M059J (cell line): ENCODE measurements at places on chromosomes 16 and 17.

GRCh38 chr17:31008374-31009041, 37.7 kb downstream of the RNF135 start:
- peak; percentile 59 for DNase-seq

- no peak for DNase-seq
Observed at GRCh38 chr17:15380446-15380845, 39.0 kb upstream of the TEKT3 start.

DNA sequence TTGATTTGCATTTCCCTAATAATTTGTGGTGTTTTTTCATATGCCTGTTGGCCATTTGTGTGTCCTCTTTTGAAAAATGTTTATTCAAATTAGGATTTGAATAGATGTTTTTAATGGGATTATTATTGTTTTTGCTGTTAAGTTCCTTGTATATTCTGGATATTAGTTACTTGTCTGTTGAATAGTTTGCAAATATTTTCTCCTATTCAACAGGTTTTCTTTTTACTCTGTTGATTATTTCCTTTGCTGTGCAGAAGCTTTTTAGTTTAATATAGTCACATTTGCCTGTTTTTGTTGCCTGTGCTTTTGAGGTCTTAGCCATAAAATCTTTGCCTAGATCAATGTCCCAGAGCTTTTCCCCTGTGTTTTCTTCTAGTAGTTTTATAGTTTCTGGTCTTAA, 9.6 kb downstream of the GDE1 start:
- DNase-seq, result no peak

DNA sequence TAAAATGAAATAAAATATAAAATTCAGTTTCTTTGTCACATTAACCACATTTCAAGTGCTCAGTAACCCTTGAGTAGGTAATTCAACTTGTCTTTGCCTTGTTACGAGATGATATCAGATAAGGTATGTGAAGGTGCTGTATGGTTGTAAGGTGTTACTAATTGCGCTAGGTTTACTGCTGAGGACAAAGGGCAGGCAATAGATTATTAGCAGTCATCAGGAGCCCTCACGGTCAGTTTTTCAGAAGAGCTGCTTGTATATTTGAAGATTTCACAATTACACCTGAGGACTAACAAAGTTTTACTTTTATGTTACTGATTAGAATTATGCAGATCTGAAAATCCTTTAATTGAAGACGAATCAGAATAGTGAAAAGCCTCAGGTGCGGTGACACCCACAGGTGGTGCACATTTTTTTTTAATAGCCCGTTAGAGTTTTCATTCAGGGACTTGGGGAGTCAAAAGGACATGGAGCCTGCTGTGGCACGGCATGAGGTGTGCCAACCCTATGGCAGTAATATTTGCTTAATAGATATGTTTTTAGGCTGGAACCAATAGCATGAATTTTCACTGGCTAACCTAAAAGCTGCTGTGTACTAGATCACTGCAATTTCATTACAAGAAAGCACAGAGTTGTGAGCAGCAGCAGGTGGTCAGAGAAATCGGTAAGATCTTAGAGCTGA, 16.4 kb downstream of the NDEL1 start:
- DNase-seq, result no peak

GRCh38 chr17:21131137-21131536, 4.4 kb downstream of the DHRS7B start:
- no peak for DNase-seq

GRCh38 chr16:2511128-2511800, 2.5 kb upstream of the ATP6V0C start:
- DNase-seq, result no peak

GRCh38 chr16:84519855-84520254, 15.4 kb upstream of the MEAK7 start:
- DNase-seq, result no peak

DNA sequence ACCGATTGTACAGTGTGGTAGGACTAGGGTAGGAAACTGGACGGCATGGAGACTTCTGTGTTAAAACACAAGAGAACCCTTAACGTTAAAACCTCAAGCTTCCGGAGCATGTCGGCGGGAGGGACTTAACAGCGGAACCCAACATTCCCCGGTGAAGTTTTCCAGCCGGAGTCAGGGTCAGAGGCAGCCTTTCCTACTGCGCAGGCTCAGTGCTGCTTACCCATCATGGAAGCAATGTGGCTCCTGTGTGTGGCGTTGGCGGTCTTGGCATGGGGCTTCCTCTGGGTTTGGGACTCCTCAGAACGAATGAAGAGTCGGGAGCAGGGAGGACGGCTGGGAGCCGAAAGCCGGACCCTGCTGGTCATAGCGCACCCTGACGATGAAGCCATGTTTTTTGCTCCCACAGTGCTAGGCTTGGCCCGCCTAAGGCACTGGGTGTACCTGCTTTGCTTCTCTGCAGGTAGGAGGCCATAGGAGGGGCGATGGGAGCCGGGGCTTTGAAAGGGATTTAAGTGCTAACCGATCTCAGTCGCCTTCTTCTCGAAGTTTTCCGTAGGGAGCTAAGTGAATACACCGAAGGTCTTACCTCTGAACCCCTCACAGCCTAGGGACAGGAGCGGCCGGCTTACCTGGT, at the start of gene PIGL:
Gene PIGL (plus strand): TSS at position 209 of the 634 bp plus-strand sequence. CDS start 17 bp downstream, at position 226.
- peak; percentile 92 for DNase-seq

GRCh38 chr17:7997186-7997585, 5.2 kb upstream of the GUCY2D start:
- DNase-seq, result peak; percentile 43

DNA sequence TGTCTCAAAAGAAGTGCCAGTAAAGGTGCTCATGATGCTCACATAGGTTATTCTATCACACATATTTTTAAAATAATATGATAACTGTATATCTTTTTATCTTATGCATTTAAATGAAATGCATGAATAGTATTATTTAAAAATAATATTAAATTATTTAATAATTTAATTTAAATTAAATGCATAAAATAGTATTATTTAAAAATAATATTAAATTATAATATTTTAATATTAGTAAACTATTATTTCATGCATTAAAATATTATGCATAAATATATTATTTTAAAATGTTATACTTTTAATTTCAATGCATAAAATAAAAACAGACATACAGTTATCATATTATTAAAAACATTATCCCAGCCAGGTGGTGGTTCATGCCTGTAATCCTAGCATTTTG, 33.4 kb downstream of the TMC7 start:
- DNase-seq, result no peak

- no peak for DNase-seq
Observed at GRCh38 chr16:30768583-30769181, 6.6 kb downstream of the RNF40 start.

GRCh38 chr17:66459811-66460270, 157.4 kb downstream of the PRKCA start:
- DNase-seq, result peak; percentile 95

DNA sequence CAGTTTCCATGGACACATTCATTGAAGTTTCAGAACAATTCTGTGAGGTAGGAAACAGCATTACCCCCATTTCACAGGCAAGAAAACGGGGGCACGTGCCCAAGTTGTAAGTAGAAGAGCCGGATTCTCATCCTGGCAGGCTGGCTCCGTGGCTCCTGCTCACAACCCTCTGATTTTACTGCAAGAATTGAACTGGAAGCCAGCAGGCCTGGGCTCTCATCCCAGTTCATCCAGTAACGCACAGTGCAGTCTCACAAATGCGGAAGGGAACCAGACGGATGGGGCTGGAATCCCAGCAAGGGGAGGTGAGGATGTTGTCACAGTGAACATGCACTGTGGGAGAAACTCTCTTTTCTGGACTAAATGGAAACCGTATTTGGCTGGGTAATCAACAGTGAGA, 40.7 kb upstream of the DOC2B start:
- DNase-seq, result no peak

DNA sequence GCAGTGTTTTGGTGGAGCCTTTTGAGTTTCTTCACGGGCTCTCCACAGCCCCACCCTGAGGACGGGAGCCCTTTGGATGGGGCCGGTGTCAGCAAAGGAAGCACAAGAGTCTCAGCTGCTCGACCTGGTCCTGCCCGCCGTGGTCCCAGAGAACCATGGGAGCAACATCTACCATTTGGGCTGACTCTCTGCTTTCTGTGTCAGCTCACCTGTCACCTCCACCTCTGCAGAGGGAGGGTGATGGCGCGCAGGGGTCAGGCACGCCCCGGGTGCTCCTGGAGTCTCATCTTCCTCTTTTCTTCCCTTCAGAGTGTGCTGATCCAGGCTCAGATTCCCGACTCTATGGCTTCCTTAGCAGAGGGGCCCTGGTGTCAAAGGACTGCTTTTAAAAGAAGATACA, 171.7 kb downstream of the LAT start:
- no peak for DNase-seq

DNA sequence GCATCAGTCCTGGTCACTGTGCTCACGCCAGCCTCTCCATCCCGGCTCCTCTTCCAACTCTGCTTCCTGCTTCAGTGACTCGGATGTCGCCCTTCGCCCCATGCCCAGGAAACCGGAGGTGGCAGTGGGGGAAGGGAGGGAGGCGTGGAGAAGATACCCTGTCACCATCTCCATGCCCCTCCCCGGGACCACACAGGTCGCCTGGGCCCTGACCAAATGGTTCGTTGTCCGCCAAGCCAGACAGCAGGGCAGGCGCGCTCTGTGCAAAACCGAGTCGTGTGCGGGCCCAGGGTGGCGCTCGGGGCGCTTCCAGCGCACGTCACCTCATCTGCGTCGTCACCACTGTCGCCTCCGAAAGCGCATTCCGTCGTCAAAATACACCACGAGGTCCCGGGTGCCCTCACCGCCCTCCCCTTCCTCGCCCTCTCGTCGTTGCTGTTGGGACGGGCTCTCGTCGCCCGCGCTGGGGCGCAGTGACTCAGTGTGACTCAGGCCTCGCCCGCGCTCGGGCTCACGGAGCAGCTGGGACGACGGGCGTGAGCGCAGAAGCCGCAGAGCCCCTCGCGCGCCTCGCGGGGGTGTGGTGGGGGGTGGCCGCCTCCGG, 39.2 kb downstream of the ZNF778 start:
- DNase-seq, result peak; percentile 76

- no peak for DNase-seq
Observed at GRCh38 chr16:67941469-67942199, 2.3 kb downstream of the LCAT start.

DNA sequence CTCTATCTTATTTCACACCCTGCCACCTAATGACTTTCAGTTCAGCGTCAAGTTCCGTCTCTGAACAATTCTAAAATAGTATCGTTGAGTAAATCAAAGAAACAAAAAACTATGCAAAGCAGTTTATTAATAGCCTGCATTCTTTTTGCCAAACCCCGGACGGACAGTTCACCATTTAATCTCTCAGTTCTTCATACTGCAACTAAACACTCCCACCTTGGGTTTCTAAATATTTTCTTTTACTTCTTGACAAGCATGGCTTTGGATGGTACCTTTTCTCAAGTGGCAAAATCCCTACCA, 1.2 kb downstream of the MYH11 start:
- no peak for DNase-seq

DNA sequence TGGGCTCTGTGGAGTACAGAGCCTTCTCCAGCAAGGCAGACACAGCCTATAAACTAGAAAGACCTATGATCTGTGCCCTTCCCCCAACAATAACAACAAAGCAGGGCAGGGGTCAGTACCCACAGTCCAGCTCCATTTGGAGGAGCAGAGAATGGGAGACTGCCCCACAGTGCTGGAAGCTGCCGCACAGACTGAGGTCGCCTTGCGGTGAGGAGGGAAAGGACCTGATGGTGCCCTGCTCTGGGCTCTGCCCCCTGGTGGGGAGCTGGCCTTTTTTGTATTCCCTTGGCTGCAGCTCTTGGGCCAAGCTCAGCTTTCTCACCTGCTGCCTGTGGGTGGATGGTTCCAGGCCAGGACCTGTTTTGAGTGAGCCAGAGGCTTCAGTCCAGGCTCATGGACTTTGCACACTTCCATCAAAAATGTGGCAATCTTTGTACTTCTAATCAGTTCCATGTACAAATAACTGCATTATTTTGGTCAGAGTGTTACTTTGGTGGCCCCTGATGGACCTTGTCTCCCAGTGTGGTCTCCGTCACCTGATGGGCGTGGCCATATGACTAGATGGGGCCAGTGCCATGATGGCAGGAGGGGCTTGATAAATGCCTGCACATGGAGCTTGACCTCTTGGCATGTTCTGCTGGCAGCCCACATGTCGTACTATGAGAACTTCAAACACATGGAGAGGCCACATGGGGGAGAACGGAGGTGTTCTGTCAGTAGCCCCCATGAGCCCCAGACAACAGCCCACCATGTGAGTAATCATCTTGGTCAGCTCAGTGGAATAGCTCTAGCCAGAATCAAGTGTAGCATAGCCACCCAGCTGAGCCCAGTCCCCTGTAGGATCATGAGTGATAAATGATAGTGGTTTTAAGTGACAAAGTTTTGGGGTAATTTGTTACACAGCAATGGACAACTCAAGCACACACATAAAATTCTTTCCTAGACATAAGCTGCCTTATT, 24.2 kb downstream of the B9D1 start:
- peak; percentile 37 for DNase-seq

DNA sequence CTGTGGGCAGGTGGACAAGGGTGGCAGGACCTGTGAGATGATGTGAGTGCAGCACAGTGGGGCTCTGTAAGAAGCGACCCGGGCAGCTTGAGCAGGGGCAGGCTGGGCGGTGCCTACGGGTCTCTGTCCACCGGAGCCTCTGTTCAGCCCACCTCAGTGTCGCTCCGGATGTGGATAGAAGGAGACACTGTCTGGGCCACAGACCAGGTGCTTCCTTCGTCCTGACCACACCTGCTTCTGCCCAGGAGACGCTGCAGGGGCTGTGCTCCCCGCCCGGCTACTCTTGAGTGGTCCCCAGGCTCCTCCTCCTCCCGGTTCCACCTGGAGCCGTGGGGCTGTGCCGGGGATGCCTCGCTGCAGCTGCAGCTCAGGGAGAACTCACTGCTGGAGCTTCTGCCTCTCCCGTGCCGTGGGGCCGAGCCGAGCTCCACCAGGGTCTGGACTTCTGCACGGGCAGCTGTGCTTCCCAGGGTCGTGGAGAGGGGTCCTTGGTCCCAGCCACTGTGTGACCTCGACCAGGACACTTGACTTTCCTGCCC, 21.5 kb downstream of the METRNL start:
- DNase-seq, result no peak

DNA sequence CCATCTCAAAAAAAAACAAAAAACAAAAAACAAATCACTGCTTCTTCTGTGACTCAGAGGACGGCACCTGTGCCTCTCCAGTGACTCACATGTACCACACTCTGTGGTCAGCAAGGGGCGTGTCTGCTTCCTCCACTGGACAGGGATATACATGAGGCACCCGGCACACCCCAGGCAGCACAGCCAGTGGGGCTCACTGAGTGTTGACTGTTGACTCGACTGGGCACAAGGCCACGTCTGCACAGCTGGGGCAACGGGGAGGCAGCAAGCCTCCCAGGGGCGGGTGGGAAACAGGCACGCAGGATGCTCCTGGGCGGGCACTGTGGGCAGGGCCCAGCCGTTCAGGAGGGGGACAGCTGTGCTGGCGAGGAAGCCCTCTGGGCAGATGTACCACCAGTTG, 64.1 kb downstream of the TIMM22 start:
- DNase-seq, result peak; percentile 99

GRCh38 chr17:27993161-27993695, 49.2 kb upstream of the NLK start:
- no peak for DNase-seq

- no peak for DNase-seq
Observed at GRCh38 chr17:39165841-39166349, at the start of gene ARL5C. Gene ARL5C, minus strand, starts transcription at chr17:39166161. Its CDS starts 401 bp downstream, at chr17:39165760.

DNA sequence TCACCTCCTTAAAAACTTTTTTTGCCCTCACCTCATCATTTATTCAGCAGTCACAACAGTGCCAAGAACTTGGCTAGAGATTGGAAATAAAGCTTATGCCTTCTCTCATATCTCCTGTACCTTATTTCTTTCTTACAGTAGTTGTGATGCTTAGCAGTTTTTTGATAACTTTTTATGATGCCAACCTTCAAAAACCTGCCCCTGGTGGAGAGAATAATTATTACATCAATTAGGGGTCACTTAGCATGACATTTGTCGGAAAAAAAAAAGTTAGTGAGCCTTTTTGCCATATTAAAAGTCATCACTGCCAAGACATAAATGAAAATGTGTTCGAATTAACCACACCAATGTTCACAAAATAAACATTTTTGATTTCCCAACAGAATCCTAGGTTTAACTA, 296.6 kb downstream of the WWOX start:
- DNase-seq, result no peak
